NCI-H1105 (cell line): ENCODE measurements at places on chromosomes 2 and 18.

DNA sequence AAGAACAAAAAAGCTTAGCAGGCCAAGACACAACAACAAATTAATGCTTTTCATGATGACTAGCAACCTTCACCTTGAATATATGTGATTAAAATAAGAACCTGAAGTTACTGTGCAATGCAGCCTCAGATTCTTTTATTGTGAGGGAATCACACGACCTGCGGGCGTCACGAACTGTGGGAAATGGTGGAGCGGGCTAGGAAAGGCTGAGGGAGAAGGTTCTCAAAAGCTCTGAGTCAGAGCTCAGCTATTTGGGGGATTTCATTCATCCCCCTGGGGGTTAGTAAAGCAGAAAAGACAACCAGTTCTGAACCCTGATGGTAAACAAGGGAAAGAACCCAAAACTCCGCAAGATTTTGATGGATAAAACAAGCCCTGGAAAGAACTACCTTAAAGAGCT, 89.3 kb upstream of the NCKAP5 start:
- no peak for DNase-seq

- no peak for DNase-seq
These were observed 510.3 kb downstream of the ZNF804A start for GRCh38 chr2:185108588-185108987.

DNA sequence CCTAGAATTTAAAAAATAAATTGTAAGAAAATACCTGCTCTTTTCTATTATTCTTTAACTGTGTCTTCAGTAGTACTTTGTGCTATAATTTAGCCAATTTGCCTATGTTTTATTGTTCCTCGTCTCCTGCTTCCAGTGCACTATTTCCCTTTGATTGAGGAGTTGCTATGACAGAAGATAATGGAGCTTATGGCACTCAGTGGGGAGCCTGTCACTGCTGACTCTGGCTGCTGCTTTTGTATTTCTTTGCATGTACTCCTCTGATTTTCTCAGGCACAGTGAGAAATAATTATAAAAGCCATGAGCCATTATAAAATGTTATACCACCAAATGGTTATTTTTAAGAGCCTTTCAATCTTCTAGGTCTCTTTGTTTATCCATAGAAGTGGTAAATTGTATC, 1310.8 kb upstream of the SLC39A10 start:
- peak; percentile 38 for DNase-seq

DNA sequence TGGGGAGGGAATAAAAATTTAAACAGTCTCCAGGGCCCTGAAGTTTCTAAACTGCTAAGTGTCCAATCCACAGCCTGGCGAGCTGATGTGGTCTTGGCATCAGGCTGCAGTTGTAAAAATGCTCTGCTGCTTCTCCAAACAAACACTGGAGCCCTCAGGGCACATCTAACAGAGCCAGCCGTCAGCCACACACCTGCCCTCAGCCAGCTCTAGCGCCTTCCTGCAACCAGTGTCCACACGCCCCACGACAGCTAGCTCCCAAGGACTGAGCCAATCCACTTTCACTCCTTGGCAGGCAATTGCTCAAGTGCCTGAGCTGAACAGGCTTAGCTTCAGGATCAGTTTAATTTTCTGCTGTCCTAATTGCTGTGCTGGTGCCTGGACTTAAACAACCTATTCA, 446.4 kb upstream of the RAB12 start:
- DNase-seq, result peak; percentile 72

DNA sequence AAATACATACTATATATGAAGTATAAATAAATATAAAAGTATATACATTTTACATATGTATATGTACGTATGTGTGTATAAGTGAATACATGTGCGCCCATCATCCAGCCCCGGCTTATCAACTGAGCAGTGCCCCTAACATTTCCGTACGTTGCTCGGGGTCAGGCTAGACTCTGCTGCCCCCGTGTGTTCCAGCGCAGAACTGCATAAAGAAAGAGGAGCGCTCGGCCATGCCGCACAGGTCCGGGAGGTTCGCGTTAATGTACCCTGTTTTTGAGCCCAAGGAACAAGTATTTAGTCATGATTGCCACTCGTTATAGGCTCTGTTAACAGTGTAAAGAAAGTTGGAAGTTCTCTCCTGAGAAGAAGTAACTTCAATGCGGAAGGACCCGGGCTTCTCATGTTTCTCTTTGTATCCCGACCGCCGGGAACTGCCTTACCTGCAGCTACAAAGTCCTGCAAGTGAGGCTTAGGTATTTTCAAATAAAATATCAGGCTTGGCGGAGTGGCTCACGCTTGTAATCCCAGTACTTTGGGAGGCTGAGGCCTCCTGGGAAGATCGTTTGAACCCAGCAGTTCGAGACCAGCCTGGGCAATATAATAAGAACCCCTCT, 55.7 kb downstream of the CD8B2 start:
- DNase-seq, result peak; percentile 38

DNA sequence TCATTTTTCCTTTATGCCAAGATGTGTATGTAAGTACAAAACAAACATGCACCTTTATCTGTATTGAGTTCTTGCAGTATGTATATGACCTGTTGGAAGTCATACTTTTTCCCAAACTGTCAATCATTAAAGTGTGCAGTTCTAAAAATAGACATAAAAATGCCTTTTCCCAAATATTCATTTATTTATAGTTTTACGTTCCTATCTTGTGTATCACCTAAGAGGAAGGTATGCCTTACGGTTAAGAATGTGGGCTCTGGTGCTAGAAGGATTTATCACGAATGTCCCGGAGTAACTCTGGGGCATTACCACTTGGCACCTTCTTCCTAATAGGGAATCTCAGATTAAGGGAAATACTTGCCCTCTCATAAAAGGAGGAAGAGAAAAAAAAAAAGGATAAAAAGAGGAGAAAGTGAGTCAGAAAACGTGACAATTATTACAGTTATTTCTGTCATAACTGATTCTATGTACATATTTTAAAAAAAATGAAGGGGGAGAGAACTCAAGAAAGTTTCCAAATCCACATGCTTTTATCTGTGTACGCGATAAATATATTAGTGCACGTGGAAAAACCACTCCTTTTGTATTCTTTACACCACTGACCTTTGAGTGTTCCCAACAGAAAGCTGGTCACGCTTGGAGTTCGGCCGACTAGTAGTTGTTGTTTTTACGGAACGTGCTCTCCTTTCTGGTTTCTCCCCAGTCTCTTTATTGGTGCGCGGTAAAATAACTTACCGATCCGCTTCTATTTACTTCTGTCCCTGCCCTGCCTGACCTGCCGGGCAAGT, 721 bp downstream of the MCEE start:
- DNase-seq, result no peak

DNA sequence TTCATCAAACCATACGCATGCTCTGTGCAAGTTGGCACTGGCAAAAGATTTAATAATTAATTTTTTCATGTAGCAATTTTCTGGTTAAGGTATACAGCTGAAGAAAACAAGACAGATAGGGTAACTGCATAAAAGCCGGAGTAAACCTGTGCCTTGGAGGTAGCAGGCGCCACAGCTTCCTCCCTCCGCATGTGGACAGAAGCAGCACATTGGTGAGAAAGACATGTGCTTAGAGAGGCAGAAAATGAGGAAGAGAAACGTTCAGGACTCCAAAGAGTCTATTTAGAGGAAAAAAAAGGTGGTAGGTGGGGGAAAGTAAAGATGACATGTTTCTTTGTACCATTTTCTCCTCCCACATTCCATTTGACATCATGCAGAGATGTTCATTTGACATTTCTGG, 9.3 kb downstream of the ST6GAL2 start:
- DNase-seq, result no peak

DNA sequence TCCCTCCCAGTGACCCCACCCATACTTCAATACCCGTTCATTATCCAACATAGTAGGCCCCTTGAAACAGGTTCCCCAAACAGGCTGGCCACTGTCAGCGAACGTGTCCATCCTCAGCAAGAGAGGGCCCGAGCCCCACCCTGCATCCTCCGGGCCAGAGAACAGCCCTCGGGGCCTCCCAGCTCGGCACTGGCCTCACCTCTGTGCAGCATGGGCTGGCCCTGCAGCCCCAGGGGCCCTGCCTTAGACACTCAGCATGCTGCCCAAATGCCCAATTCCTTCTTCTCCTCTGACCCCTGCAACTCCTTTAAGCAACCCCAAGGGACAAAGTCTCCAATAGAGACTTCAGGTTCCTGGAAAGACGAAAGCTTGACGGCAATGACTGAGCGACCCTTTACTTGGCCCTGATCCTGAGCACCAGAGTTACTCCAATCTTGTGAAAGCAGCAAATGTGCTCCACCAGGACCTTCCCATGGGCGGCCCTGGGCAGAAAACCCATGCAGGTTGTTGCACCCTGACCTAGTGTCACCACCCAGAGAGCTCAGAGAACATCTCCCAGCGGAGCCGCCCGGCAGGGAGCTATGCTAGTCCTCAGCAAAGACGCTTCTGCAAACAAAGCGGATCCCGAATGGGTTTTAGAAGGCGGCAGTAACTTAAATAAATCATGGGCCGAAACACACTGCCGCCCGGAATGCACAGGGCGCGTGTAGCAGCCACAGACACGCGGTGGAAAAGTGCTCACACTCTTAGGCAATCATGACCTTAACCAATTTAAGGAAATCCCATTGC, 782 bp downstream of the COL6A3 start:
- no peak for DNase-seq

- DNase-seq, result no peak
These were observed 3.9 kb upstream of the SERPINB2 start for GRCh38 chr18:63883617-63884016.

GRCh38 chr2:96962567-96963203, 23.7 kb downstream of the FAM178B start:
- no peak for DNase-seq

- no peak for DNase-seq
These were observed 9.3 kb upstream of the TSN start for GRCh38 chr2:121746071-121746578.

DNA sequence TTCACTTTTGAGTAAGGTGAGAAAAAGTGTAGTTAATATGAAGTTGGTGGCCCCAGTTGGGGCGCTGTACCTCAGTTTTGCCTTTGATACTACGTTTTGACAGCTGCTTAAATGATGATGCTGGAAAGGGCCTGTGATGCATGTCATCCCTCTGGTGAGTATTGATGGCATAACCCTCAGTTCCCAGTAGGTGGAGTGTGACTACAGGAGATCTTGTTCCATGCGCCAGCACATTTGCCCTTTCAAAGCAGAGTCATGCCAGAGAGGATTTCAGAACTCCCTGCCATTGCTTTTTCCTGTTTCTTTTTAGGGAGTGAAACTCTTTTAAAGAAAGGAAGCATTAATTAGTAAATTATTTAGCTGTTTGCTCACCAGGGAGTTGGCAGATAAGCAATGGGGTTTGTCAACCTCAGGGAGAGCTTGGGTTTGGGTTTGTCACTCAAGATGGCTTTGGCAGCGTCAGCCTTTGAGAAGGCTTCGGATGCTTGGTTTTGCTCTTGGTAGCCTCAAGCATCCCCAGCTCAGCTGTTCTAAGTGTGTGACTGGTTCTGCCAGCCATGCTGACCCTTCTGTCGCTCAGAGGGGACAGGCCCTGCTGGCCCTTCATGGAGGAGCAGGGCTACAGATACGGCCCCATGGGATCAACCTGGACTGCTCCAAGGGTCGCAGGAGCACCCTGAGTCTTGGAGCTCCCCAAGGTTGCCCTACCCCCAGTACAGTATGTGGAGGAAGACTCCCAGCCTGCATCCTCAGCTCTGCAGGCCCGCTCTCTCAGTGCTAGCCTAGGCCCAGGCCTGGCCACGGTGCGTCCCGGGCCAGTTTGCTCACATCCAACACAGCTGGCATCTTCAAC, 29.1 kb downstream of the ARMC9 start:
- peak; percentile 39 for DNase-seq

- peak; percentile 13 for DNase-seq
These were observed 70.8 kb downstream of the TNP1 start for GRCh38 chr2:216789081-216789480.

GRCh38 chr18:54774981-54775665, 53.2 kb upstream of the RAB27B start:
- peak; percentile 33 for DNase-seq

DNA sequence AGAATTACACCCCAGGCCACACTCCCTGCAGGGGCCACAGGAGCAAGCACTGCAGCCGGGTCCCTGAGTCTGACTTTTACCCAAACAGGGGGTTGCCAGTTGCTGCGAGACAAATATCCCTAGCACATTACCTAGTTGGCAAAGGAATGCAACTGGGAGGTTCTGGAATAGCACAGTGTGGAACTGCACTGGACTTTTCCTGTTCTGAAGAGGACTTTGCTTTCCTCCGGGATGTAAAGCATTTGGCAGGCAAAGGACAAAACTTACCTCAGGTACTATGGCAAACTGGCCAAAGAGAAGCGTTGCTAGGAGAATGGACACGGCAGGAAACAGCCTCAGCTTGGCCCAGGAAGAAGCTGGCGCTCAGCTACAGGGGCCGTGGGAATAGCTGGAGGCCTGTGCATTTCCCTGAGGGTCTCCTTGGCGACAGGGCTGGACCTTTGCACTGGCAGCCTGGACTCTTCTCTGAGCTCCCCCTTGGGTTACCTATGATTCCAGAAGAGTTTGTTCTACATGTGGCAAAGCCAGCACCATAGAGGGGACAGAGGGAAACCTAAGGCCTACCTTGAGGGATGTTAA, 45.0 kb downstream of the BCL11A start:
- DNase-seq, result no peak

GRCh38 chr18:4510711-4511110, 55.6 kb upstream of the DLGAP1 start:
- no peak for DNase-seq

- no peak for DNase-seq
These were observed 300.0 kb upstream of the PIK3C3 start for GRCh38 chr18:41655074-41655473.

DNA sequence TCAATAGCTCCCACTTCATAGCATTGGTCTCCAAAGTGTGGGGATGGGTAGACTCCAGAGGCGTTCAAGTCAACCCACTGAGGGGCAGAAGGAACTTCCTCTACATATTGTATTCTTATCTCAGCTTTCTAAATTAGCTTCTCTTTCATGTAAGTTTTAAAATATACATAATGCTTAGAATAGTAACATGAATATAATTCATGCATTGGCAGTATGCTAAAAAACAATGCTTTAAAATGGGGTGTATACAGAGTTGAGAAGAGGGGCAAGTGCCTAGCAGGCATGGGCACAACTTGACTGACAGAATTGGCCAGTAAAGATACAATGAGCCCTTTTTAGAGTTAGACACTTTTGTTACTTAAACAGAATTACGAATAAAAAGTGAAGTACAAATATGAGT, 212.2 kb downstream of the ZRANB3 start:
- DNase-seq, result no peak

GRCh38 chr2:38178119-38178518, 102.2 kb upstream of the CYP1B1 start:
- DNase-seq, result no peak

- DNase-seq, result peak; percentile 52
These were observed 89.5 kb upstream of the RBMS1 start for GRCh38 chr2:160583146-160583535.
